ENCODE measurements at places on chromosomes 7 and 10. TPM values are rescaled to one million over a fixed set of nuclear protein-coding genes. Genes with fewer than 3 reads are reported as not detected.
A peak's percentile ranks its signal among the peaks of the same experiment; 100 is the strongest.

The KIF11 gene
- 5.5 TPM for total RNA-seq

GRCh38 chr7:70143075-70144044 lies 545.1 kb downstream of the AUTS2 start:
- no peak for DNase-seq

DNA sequence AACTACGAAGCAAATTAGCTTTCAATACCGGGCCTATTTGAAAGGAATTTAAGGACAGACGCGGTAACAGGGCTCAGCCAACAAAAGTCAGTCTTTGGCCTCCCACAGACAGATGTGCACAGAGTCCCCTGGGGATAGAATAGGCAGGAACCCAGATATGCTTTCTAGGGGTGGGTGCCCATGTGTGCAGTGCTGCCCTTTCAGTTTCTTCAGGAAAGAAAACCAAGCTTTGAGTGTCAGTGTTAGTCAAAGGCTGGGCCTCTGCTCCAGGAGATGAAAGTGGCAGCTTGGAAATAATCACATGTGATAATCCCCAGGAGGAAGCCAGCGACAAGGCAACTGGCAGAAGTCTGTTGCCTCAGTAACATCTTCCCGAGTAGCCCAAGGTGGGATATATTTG lies 43.8 kb upstream of the CSTF2T start:
- DNase-seq, result no peak

The FAM180A gene
- total RNA-seq, result 6.9 TPM

The TMEM225B gene
- total RNA-seq, result 23.5 TPM

The TMEM236 gene
- total RNA-seq, result 0.45 TPM

DNA sequence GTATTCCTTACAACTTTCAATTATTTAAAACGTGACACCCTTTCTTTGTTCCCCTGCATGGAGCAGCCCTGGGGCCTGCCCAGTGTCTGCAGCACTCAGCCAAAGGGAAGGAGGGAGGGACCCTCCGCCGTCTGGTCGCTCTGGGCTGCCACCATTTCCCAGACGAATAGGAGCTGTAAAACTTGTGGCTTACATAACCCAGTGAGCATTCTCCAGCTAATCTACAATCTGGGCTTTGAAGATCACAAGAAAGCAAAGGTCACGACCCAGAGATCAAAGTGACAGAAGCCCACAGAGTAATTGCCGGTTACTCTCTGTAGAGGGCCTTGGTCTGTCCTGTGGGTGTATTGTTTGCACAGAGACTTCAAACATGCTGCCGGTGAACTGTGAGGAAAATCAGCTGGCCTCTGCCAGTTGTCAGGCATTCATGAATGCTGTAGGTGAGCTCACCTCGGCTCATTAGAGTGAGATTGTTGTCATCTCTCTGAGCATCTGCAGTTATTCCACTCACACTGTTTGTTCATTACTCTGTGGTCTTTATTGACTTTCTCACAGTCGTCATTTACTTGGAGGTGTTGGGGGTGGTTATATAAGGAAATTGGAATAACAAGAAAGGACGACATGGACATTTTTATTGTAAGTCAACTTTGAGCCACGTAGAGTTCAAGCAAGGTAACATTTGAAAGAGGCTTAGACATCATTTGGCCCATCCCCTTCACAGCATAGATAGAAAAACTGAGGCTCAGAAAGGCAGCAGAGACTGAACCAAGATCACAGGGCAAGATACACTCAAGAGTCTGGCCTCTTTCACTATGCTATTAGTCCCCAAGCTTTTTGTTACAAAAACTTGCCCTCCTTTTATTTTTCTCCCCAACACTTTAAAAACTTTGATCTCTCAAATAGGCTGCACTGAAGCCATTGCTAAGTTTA lies 619.8 kb downstream of the LRMDA start:
- no peak for DNase-seq

The RNLS gene
- 21.7 TPM for total RNA-seq

The IFIT1B gene
- total RNA-seq, result not detected

DNA sequence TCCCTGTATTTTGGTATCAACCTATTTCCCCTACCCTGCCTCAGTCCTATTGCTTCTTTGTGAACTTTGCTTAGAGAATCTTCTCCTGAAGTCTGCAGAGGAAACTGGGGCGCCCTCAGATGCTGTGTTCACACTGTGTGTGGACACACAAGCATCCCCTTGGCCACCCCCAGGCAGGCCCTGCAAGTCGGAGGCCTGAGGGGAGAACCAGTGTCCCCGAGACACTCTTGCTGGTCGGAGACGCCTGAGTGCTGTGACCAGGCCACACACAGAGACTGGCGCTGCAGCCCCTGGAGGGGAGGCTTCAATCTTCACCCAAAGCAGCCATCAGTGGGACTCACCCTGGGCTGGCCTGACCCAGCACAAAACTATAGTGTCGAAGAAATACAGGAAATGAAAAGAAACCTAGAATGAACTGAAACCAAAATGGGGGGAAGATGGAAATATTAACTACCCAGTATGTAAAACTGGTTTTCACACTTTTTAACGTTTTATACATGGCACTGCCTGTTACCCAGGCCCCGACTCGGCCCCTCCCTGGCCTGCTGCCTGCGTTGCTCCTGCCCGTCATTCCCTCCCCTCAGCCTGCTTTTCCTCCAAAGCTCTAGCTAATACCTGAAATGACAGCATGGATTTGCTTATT lies 48.4 kb upstream of the FAM20C start:
- no peak for DNase-seq

DNA sequence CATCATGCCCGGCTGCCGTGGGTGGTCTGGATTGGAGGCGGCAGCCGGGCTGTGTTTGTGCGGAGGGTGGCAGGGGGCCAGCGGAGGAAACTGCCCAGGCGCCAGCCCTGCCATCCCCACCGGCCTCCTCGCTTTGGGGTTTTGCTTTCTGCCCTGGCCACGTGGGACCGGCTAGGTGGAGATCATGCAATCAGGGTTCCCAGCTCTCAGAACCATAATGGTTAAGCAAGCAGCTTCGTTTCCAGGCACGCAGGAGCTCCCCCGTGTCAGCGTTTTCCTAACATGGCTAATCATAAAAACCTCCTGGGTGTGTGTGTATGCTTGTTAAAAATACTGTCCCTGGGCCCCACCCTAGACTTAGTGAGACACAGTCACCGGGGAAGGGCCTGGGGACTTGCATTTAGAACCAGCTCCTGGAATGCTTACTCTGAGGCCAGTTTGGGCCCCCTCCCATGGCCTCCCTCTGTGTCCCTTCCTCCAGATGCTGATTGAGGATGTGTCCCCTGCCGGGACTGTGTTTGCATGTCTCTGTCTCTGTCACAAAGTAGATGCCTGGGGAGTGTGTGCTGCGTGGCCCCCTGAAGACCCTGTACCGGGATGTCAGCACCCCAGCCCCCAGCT lies 119.3 kb downstream of the CUX1 start:
- DNase-seq, result peak; percentile 45

The FAM25A gene
- not detected for total RNA-seq

The GPR26 gene
- total RNA-seq, result not detected

DNA sequence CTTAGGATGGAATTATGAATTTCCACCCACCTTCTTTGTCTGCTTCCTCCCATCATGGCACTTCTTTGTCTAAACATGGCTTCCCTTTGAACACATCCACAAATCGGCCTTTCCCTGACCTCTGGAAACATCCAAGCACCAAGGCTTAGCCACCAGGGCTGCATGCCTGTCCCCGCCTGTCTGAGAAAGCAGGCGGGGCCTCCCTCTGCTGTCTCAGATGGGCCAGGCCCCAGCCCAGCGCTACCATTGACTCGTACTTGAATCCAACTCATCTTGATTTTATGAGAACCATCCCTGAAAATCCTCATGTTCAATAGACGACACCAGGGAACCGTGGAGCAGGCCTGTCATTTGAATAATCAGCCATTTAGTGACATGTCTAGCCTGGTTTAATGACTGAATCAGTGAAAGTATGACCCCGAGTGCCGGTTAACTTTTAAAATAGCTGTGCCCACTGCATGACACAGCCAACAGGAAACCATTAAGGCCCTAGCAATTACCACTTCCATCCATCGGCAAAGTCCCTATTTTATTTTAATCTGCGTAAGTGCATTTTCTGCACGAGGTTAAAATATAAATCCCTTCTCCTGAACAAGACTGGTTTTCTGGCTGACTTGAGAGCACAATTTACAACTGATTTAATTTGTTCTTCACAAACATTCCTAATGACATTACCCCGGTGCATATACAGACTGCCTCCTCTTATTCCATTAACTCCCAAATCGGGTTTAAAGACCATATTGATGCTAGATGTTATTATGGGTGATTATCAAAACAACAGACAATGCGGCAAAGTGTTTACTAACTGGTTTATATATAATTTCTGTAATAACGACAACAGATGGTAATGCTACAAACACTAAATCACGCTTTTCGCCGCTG lies 194.7 kb downstream of the BUB3 start:
- no peak for DNase-seq

The CPXM2 gene
- total RNA-seq, result 5.4 TPM

DNA sequence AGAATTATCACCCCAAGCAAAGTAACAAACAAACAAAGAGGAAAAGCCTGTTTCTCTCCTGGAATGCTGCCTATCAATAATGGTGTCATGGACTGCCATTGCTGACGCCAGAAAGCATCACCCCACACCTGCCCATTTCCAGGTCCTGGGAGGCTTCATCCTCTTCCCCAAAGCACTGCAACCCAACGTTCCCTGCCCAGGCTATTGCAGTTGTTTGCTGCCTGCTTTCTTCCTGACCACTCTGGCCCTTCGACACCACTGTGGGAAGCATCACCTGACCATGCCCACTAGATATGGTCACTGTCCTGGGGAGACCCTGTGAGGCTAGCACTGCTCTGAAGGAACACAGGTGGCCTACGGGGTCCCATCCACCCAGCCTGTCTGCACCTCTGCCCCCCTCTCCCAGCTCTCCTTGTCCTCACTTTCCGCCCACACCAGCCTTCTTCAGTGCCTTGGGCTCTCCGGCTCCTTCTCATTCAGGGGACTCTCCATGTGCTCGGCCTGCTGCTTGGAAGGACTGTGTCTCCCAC lies 439.6 kb downstream of the GLRX3 start:
- DNase-seq, result no peak

The UROS gene
- 45.0 TPM for total RNA-seq
